Left renal pelvis (tissue), 4 donors: ENCODE measurements at places on chromosomes 12 and 14. TPM values are rescaled to one million over a fixed set of nuclear protein-coding genes. Genes with fewer than 3 reads are reported as not detected.

- no peak for DNase-seq
Observed at GRCh38 chr12:95418142-95418541, 55.8 kb upstream of the METAP2 start.

DNA sequence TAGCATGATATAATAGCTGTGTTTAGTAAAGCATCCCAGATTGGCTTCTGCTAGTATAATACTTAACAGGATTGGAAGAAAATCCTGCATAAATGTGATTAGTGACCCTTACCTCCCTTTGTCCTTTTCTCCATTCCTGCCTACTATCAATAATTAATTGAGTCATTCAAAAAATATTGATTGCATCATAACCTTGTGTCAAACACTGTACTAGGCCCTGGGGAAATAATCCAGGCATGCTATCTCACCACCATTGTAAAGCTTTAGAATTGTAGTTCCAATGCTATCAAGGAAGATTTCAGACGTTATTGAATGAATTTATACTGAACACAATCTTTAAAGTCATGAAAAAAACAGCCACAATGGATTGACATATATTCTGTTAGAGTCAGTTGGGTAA lies 378.6 kb upstream of the DDHD1 start:
- no peak for DNase-seq

- no peak for DNase-seq
Observed at GRCh38 chr14:50719911-50720759, 52.0 kb upstream of the SAV1 start.

- no peak for DNase-seq
Observed at GRCh38 chr14:85897808-85898207, 367.9 kb downstream of the FLRT2 start.

- no peak for DNase-seq
Observed at GRCh38 chr12:11875414-11875935, 195.3 kb upstream of the BCL2L14 start.

DNA sequence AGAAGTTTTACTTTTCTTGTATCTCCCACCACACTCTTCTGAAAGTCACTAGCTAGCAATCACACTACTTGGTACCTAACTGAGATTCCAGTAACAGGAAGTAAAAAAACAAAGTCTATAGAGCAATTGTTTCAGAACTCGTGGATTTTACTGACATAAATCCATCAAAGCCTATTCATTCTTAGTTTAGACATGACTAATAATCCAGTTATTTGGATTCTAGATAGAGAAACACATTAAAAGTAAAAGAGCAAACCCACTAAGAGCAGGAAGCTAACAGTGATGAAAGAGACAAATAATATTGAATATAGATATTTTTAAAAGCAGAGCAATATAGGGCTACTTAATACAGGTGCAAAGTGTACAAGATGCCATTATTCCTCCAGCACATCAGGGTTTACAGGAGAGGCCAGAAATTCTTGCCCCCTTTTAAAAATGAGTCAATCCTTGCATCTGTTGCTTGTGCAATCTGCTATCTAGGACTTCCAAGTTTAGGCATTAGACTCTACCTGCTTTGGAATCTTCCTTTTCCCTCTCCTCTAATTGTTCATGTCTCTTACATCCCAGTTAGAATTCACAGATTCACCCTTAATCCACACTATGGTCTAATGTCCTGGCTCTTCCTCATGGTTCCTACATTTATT lies 6.0 kb downstream of the HEATR5A start:
- DNase-seq, result no peak

DNA sequence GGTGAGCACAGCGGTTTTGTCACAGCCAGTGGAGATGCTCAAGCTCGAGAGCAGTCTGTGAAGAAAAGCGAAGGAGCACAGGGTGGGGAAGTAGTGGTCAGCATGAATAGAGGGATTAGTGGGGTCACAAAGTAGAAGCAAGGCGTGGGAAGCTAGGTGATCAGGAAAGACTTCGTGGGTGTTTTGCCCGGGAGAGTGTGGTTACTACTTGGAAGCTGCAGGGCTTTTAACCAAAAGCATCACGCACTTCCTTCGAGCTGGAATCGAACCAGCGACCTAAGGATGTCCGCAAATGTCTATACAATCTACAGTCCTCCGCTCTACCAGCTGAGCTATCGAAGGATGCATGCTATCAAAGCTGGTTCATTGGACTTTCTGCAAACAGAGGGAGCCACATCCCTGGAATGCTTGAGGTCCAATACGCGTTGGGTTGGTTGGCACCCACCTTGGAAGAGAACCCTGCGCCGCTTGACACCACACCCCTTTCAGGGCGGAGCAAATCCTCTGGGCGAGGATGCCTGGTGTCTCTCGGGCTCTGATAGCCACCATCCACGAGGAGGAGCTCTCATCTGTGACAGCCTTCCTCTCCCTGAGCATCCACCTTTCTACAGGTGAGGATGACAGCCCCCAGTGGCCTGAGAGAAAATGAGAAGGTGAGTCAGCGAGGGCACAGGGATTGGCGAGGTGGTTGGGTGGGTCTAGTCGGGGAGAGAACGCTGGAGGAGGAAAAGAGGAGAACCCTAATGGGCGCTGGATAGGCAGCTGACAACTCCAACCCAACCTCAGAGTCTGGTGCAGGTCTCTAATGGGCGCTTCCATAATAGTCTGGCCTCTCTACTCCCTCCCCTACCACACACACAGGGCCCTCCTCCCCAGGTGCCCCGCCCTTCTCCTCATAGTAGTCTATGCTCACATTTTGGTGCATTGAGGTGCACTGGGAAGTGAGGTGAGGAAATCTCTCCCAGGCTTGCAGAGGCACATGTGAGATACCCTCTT lies 16.0 kb upstream of the OR6S1 start:
- no peak for DNase-seq

- DNase-seq, result no peak
Observed at GRCh38 chr12:77492536-77492935, 338.2 kb upstream of the NAV3 start.

RPGRIP1 gene
- polyA plus RNA-seq, result 0.56 TPM

RNU4-1 gene
- not detected for polyA plus RNA-seq

RAPGEF3 gene
- polyA plus RNA-seq, result 62.9 TPM

HOXC6 gene
- 32.8 TPM for polyA plus RNA-seq

TXNRD1 gene
- polyA plus RNA-seq, result 72.7 TPM
